ENCODE measurements at places on chromosomes 13 and 19.

GRCh38 chr19:55666343-55667005, 8.6 kb upstream of the EPN1 start:
- DNase-seq, result no peak

DNA sequence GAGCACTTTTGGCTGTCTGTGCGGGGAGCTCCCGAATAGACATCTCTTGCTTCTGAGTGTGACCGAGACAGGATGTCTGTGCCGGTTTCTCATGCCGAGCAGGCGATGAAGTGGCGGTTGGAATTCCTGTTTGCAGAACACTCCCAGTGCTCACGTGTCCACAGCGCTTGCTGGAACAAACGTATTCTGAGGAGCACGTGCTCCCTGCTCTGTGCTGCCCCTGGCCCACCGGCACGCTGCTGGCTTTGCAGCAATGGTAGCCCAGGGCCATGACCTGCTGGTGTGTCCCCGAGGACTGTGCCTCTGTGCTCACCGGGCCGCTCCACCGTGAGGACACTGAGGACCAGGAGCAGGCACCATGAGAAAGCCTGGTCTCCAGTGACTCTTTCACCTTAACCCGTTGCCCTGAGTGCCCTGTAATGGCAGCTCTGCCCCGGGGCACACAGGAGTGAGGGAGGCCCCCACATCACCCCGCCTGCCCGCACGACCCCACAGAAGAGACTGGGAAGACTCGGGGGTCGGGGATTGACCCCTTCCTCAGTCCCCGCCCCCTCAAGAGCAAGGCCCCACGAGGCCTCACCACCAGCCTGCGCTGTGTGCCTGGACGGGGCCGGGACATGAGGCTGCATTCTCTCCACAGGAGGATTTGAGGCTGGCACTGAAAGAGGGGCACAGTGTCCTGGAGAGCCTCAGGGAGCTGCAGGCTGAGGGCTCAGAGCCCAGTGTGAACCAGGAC, 40.0 kb upstream of the F7 start:
- DNase-seq, result peak; percentile 57

DNA sequence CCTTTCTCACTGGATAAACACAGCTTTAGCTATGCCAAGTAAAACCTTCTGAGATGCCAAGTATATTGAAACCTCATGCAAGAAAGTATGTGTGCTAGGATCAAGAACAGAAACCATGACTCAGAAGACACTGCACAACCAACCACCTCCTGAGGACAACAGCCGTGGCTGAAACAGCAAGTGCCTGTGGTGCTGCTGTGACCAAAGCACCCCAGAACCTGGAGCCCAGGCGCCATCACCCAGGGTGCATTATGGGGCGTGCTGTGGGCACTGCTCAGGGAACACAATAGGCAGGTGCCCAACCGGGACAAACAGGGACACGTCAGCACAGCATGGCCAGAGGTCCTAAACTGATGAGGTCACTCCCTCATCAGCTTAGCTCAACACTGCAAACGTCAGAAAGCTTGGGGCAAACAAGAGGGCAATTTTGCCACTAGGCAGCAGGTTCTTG, 101.3 kb upstream of the SLC15A1 start:
- DNase-seq, result no peak

DNA sequence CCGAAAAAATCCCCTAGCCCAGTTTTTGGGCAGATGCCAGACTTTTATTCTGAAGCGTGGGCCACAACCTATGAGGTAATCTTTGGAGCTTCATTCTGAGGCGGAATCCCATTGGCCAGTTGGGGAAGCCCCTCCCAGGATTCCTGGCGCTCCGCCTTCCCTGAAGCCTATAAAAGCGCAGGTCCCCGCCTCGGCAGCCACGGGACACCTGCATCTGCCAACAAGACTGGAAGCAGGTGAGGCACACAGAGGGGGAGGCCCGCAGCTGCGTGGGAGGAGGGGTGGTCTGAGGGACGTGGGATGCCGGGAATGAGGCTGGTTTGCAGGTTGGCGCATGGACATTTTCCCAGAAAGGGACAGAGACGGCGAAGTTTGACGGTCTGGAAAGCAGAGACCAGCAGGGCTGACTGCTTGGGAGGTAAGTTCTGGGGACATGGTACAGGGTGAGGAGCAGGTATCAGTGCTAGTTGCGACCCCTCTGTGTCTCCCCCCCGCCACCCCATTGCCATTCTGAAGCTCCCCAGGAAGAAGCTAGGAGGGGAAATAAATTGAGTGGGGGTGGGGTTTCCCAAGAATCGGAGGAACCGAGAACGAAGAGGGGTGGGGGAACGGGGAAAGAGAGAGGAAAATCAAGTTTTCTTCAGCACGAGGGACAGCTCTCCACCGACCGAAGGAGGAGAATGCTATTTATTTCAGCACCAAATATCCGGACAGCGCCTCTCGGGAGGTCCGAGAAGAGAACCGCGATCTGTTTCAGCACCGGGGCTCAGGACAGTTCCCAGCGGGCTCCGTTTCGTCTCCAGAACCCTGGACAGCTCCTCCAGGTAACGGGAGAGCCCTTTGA, 22.4 kb upstream of the FEM1A start:
- peak; percentile 90 for DNase-seq

DNA sequence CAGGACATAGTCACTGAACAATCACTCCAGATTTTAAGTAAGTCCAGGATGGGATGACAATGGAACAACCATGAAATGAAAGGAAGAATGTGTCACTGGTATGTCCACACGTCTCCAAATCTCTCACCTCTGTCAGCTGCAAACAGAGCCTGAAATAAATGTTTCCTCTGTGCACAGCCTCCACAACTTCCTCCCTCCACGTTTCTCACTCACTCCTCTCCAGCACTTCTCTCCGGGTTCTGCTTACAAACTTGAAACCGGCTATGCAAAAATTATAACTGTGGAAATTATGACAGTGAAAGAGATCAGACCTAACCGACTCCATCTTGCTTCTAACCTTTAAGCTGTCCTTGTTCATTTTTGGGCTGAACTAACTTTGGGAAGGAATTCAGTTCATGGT, 35.0 kb upstream of the ALOX5AP start:
- no peak for DNase-seq

- no peak for DNase-seq
These were observed 540.6 kb upstream of the SPRY2 start for GRCh38 chr13:80881495-80881894.

GRCh38 chr19:6061376-6062130, 48.7 kb downstream of the RFX2 start:
- DNase-seq, result peak; percentile 86

DNA sequence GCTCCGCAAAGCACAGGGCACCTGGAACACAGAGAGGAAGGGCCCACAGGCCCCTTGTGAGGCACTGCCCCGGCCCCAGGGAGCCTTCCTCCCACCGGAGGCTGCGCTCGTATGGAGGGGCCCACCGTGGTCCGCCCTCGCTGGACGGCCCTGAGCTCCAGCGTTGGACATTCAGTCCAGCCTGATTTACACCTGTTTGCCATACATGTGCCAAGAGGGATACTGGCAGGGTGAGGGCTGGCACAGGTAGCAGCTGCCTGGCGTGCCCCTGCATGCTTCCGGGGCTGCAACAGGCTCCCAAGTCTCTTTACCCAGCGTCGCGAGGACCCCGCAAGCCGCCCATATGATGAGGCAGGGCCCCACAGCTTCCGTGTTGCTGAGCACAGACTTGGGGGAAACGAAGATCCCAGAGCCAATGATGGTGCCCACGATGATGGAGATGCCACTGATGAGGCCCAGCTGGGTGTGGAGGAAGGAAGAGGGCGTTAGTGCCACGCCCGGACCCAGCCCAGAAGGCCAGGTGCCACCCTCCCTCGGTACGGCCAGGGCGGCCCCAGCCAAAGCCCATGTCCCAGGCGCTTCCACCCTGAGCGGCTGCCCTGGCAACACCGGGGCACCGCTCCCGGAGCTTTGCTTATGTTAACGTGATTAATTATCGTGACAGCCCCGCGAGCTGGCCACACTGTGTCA, 5.1 kb downstream of the SLC7A9 start:
- DNase-seq, result peak; percentile 70

DNA sequence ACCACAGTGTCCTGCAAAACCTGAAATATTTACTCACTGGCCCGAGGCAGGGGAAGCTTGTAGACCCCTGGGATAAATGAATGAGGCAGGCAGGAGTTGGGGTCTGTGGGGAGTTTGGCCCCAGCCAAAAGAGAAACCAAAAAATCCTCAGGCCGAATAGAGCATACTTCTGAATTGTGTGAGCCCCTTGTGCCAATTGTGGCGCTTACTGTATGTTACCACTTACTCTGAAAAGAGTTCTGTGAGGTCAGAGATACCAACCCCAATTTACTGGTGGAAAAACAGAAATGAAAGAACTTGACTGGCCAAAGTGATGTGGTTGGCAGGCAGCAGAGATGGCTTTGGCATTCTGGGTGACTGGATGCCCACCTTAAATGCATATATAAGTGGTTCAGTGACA, 6.9 kb downstream of the CARM1 start:
- no peak for DNase-seq

DNA sequence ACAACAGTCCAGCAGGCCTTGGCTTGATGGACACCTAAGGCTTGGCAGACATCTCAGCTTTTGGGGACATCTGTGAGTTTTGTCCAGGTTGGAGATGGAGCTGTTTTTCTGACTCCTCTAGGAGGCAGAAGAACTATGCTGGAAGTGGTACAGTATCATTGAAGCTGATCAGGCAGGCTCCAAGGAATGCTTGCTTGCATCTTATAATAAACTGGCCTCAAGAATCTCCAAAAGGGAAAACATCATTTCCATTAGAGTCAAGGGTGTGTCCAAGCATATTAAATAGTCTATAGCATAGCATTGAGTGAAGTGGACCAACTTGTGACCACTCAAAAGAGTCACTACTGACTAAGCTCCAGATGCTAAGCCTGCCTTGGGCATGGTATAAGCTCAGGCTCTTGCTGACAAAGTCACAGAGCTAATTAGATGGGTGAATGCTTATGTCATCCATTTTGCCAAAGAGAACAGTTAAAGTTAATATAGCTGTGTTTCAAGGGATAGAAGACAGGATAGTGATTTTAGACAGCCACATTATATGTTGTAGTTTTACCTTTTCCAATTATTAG, 216.0 kb downstream of the DNAJC15 start:
- no peak for DNase-seq

GRCh38 chr13:93577105-93577504, 350.5 kb downstream of the GPC6 start:
- no peak for DNase-seq

DNA sequence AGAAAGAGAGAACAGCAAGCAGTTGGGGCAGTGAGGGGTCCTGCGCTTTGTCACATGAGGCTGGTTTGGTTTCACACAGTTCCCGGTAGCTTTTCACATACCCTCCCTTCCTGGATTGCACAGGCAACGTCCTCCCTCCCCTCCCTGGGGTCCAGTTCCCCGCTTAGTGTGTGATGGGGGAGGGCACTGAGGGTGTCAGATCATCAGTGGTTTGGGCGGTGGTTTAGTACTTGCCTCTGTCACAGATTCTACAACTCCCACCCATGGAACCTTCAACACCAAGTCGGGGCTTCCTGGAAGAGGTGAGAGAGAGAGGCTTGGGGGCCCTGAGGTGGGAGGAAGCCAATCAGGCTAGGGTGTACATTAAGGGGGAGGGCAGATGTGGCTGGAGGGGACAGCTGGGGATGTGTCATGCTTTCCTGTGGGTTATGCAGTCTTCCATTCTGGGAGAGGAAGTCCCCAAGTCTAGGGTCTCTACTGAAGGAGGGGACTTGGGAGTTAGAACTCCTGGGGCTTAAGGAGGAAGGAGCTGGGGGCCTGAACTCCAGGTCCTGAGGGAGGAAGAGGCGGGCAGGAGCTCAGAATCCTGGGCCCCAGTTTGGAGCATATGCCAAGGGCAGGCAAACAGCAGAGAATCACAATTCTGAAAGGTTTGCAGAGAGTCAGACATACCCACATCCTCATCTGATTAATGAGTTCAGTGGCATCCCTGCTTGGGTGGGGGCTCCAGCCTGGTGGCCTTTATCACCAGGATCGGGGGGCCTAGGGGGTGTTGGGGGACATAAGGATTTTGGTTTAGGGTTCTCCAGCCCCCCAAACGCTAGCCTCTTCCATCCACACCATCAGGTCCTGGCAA, at the start of gene NKG7:
Gene NKG7 (minus strand): TSS at position 6 of the 856 bp plus-strand sequence. CDS start 119 bp downstream, outside the sequence.
- DNase-seq, result no peak

- DNase-seq, result peak; percentile 89
These were observed 22.5 kb downstream of the LTBP4 start for GRCh38 chr19:40623403-40624251.

DNA sequence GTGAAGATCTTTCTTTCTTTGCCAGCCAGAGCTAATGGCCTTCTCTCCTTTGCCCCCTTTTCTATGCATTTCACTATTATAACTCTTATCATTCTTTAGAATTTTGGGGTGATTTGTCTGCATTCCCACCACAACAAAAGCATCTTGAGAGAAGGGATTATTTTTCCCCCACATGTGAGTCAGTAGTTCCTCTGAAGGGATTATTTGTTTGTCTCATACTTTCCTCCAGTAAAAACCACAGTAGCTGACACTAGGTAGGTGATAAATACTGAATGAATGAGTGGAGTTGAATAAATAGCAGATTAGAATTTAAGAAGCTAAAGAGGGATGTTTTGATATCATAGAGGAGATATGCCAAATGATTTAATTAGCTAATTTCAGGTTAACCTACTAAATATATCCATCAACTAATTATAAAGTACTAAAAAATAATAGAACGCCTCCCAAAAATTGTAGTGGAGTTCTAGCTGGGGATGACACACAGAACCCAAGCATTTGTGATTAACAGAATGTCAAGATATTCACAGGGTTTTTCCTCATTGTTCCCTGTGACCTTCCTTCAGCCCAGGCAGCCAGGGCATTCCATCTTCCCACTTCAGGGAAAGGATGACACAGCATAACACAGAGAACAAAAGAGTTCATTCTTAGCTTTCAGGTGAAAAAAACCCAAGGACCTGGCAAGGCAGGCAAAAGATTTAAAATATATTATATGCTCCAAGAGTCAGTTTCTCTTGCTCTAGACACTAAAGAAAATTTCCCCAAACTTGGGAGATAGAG, 3.5 kb upstream of the TBC1D4 start:
- no peak for DNase-seq

- DNase-seq, result no peak
These were observed 20.2 kb downstream of the HIPK4 start for GRCh38 chr19:40369797-40370196.

- DNase-seq, result no peak
These were observed 1670.2 kb upstream of the PCDH20 start for GRCh38 chr13:63085851-63086250.

DNA sequence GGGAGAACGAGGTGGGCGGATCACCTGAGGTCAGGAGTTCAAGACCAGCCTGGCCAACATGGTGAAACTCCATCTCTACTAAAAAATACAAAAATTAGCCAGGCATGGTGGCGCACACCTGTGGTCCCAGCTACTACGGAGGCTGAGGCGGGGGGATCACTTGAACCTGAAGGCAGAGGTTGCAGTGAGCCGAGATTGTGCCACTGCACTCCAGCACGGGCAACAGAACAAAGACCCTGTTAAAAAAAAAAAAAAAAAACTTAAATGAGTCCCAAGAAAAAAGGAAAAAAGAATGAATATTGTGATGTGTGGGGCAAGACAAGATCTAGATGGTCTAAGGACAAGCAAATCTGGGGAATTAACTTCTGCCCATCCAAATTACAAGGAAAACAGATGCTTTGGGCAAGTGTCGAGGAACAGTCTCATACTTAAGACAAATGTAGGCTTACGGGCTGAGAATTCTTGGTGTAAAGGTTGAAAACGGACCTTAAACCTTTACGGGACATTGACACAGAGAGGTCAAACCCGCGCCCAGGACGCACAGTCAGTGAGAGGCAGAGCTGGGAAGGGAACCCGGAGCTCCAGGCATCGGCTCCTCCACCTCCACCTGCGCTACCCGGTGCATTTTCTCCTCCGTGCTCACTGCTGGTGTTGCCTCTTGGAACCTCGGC, 656 bp upstream of the ZNF324 start:
- DNase-seq, result no peak
